Heart right ventricle (tissue), 16 donors: ENCODE measurements at places on chromosomes 4 and X.

DNA sequence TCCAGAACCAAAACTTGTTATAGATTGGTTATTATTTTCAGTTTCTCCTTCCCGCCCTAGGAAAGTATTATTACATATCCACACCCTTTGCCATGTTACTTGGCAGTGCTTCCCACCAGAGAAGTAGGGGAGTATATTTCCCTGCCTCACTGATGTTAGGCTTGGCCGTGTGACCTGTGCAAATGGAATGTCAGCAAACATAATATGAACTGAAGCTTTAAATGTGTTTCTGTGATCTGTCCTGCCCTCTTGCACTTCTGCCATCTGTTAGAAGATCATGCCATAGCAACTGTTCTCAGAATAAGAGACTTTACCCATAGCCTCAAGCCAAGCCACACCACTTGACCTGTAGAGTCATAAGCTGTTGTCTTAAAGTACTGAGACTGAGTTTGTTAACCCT lies 36.7 kb upstream of the NEUROG2 start:
- no peak for DNase-seq

GRCh38 chr4:42628740-42629139 lies 28.2 kb downstream of the ATP8A1 start:
- DNase-seq = no peak

DNA sequence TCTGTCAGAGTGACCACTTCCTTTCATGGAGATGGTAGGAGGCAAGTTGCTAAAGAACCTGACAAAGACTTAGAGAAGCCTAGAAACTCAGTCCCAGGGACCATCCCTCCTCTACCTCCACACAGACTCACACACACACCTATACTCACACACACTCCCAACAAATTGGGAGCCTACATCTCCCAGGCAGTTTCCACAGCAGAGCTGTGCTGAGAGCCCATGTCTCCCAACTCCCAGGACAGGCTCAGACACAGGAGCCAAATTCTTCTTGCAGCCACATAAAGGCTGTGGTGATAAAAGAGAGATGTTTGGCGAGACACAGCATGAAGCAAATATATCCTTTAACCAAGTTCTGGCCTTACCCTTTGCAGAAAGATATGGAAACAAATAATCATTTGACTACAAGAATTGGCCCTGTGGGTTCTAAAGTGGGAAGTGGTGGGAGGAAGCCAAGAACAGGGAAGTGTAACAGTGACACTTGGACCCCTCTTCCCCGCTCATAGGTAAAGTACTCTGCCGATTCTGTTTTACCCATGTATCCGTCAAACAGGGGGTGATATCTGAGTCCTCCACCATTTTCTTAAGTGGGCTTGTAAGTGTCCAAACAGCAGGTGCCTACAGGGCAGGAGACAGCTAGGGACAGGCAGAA lies 11.0 kb upstream of the IDS start:
- DNase-seq = no peak

- no peak for DNase-seq
These were observed 2.7 kb upstream of the RTL3 start for GRCh38 chrX:78661836-78662235.

DNA sequence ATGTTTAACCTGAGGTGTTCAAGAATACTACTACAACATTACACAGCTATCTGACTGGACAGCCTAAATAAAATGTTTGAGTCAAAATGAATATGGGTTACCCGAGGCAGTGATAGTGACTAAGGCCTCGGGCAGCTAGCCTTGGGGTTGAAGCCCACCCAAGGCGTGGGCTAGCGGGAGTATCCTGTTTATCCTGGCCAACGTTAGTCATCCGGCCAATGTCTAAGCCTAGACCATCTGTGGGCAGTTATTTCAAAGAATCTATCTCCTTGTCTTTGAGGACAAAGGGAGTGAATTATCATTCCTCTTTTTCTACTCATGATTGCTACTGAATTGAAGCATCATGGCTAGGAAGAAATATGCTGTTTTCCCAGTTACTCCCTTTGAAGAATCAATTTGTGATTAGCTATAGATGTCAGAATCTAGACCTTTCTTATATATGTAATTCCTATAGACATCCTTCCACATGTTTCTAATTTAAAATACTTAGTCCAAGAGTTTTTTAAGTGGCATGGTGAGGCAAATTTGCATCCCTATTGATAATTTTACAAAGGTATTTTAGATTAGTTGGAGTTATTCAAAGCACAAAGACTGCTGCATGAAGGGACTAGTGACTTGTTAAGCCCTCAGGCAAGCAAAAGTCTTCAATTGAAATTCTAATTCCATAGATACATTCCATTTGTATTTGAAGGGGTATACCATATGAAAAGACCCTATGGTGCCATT lies 6.0 kb upstream of the PDGFC start:
- DNase-seq = no peak

DNA sequence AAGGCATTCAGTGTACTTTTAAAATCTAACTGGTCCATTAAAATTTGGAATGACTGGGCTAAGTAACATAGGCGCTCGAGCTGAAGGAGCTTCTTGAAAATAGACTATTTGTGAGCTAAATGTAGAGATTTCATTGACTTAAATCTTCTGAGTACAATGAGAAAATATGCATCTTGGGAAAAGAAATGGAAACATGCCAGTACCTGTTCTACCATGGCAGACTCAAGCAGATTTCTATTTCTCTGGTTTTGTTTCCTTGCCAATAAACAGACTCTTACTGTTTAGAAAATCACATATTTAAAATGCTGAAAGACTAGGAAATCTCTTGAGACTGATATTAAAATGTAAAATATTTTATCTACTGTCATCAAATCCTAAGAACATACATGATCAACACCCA lies 678.1 kb downstream of the FAT4 start:
- no peak for DNase-seq

DNA sequence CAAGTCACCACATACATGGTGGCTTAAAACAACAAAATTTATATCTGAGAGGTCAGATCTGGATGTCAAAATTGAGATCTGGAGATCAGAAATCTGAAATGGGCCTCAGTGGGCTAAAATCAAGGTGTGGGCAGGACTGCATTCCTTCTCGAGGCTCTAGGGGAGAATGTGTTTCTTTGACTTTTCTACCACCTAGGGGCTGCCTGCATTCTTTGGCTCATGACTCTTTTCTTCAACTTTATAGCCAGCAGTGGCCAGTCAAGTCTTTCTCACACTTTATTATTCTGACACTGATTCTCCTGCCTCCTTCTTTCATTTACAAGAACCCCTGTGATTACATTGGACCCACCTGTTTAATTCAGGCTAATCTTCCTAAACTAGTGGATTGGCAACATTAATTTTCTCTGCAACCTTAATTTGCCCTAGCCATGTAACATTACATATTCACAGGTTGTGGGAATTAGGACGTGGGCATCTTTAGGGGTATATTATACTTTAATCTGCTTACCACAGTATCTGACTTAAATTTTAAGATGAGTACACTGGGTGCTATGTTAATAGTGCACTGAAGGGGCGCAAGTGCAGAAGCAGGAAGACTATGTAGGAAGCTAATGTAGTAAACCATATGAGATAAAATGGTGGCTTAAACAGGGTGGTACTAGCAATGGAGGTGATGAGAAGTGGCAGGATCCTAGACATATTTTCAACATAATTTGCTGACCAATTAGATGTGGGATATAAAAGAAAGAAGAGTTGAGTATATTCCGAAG lies 188.0 kb downstream of the SLC4A4 start:
- DNase-seq = no peak

GRCh38 chr4:152050106-152050505 lies 289.3 kb upstream of the GATB start:
- no peak for DNase-seq

DNA sequence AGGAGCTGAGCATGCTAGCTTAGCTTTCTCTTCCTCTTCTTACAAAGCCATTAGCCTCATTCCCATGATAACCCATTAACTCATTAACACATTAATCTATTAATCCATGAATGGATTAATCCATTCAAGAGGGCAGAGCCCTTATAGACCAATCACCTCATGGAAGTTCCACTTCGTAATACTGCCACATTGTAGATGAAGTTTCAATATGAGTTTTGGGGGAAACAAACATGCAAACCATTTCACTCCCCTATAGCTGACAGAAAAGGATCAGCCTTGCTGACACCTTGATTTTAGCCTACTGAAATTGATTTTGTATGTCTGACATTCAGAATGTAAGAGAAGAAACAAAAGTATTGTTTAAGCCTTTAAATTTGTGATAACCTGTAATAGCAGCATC lies 251.8 kb upstream of the GALNTL6 start:
- no peak for DNase-seq

GRCh38 chr4:177802162-177802561 lies 359.9 kb upstream of the AGA start:
- no peak for DNase-seq

DNA sequence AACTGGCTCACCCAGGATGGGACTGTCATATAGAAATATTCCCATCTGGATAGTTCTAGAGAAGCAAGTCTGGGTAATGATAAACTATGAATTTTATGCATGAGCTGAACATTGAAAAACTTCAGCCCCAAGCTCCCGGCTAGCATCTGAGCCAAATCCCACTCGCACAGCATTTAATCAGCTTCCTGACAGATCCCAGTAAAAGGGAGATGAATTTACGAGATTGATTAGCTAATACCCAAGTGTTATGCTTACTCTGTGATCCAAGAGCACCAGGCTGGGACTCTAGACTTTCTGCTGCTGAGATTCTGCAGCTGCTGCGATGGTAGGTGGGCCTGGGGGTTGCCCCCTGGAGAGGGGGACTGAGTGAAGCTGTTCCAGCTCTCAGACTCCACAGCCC lies 28.0 kb downstream of the FRMPD3 start:
- no peak for DNase-seq

GRCh38 chr4:189021831-189022230 lies 882.6 kb downstream of the TRIML1 start:
- no peak for DNase-seq

- DNase-seq = no peak
These were observed 208.7 kb downstream of the CBLL2 start for GRCh38 chrX:22481436-22481835.

- DNase-seq = no peak
These were observed 31.0 kb downstream of the FNIP2 start for GRCh38 chr4:158799856-158800255.

DNA sequence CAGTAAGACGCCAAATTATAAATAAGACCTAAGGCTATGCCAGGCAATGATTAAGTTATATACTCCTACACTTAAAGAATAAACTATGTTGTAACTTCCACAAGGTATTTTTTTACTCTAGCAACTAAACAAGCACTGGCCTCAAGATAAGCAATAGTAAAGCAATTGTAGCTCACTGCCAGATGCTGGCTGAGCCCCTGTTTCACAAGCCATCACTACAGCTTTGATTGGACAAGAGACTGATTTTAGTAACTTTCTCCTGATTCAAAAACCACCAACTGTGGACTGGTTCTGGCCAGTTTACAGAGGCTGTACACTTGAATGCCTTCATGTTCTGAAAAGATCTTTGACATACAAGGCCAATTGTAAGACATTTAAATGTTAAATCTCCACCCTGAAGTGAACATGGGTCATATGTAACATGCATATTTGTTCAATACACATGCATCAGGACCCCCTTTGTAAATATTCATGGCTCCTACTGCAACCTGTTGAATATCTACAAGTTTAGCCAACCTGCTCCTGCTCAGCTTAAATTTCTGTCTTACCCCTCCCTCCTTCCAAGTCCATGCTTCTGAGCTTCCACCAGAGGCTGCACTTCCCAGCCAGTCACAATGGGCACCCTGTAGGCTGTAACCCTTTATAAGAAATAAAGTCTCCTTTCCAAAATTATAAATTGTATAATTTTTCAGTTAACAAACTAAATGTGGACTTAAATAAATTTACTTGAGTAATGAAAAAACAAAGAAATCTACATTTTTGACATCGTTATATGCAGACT lies 423.6 kb downstream of the ANKRD50 start:
- no peak for DNase-seq

DNA sequence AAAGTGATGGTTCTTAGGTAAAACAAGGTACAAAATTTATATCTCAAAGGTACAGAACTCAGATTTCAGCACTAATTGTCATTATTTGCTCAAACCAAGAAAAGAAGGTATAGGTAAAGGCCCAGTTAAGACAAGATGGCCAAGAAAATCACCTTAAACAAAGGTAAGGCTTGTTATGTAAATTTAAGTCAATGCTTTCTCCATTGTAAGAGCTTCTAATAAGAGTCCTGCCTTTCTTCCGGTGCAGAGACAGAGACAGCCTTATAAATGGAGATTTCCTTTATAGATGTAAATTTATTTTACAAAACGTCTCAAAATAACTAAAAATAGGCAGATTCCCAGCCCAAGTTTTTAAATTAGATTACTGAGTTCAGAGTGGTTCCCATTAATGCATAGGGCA lies 89.9 kb downstream of the EDA start:
- DNase-seq = no peak

GRCh38 chrX:153685156-153685536 lies 2.6 kb upstream of the SLC6A8 start:
- DNase-seq = no peak

DNA sequence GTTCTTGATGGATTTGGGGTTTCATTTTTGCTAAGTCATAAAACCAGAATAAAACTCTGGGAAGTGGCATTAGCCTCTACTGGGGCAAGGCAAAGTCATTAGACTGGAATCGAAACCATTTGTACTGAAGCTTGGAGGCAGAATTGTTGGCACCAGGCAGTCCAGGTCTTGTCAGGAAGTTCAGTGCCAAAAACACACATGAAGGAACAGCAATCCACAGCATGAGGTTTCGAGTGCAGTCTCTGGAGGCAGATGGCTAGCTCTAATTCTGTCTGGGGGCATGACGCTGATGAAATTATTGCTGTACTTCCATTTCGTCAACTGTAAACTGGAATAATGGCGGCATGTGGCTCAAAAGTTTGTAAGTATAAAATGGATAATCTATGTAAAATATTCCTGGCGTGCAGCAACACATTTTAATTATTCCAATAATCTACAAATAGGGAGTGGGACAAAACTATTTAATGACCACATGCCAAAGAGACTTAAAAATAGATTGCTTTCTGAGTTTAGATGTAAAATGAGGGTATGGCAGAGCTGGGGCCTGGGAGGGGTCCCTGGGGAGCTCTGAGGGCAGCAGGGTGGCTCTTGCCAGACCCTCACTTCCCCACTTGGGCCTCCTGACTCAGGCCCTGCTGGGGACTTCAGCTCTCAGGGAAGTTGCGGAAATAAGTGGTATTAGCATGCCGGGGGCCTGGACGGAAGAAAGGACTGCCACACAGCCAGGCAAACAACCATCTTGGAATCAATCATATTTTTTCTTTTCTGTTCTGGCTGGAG lies 18.8 kb upstream of the CENPU start:
- no peak for DNase-seq

DNA sequence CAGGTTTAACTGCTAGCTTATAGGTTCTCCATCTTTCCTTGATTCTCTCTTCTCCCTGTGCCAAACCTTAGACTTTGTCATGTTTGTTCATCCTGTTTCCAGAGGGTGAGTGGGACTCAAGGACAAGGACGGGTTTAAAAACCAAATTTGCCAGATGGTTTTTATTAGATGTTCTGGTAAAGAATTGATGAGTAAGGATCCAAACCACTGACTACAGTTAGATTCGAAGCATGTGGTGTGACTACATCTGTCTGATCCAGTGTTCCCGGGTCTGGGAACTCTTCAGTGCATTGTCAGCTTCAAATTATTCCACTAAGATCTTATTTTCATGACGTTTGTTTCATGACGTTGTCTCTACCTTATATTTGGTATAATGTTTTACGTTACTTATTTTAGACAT lies 37.5 kb downstream of the MTMR1 start:
- DNase-seq = no peak
